ENCODE measurements at places on chromosomes 16 and 17. TPM values are rescaled to one million over a fixed set of nuclear protein-coding genes. Genes with fewer than 3 reads are reported as not detected.

The MAP2K4 gene
- polyA plus RNA-seq = 17.9 TPM

The CTRB1 gene
- not detected for polyA plus RNA-seq

DNA sequence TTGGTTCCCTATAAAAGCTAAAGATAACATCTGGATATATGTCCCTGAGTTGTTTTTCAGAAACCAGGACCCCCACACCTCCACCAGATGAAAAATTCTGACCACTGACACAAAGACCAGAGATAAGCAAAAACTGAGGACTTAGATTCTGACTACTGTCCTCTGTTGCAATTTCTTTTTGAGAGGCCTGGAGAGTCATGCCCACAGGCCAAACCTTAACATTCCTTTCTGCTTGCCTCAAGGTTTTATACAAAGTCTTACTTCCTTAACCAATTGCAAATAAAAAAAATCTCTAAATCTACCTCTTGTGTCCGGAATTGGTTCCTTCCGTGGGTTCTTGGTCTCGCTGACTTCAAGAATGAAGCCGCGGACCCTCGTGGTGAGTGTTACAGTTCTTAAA, 228.5 kb downstream of the ABCC12 start:
- H3K4me3 ChIP-seq = no peak overlapping the region
- no peaks in the 10 kb centered on the region for H3K27me3 ChIP-seq
- H3K4me1 ChIP-seq = no peaks in the 10 kb centered on the region
- no peaks in the 10 kb centered on the region for H3K36me3 ChIP-seq

- H3K36me3 ChIP-seq = no peaks in the 10 kb centered on the region
- H3K27ac ChIP-seq = no peak overlapping the region
- DNase-seq = no peak
- no peak overlapping the region for H3K4me3 ChIP-seq
- H3K4me1 ChIP-seq = no peaks in the 10 kb centered on the region
These were observed 34.2 kb downstream of the ZNF423 start for GRCh38 chr16:49821614-49822282.

- H3K4me1 ChIP-seq = no peaks in the 10 kb centered on the region
- H3K27ac ChIP-seq = no peak overlapping the region
- no peak for DNase-seq
- H3K4me3 ChIP-seq = no peak overlapping the region
These were observed 331.1 kb downstream of the SLC39A11 start for GRCh38 chr17:72761431-72761830.

The SDR42E1 gene
- 0.88 TPM for polyA plus RNA-seq

- no peak overlapping the region for H3K4me3 ChIP-seq
- no peaks in the 10 kb centered on the region for H3K4me1 ChIP-seq
- no peaks in the 10 kb centered on the region for H3K36me3 ChIP-seq
These were observed 69.1 kb upstream of the AXIN2 start for GRCh38 chr17:65630502-65630901.

DNA sequence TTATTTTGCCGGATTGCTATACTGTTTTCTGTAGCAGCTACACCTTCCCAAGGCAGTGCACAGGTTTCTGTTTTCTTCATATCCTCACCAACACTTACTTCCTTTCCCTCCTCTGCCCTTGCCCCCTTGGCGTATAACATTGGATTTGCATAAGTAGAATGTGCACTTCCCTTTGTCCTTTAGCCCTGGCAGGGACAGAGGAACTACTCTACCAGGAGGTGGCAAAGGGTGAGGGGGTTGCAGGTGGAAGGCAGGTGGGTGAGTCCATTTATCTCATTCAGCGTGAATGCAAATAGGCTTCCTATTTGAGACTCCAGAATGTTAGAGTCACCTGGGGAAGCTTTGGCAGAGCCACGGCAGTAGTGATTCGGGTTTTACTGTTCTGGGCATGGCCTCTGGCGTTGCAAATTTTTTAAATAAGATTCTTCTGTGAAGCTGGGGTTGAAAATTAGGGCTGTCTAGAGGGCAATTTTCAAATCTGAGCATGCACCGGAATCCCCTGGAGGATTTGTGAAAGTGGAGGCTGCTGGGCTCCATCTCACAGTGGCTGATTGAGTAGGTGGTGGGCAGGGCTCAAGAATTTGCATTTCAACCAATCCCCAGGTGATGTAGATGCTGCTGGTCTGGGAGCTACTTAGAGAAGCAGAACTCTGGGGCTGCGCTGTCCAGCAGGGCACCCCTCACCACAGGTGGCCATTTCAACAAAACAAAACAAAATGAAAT, 84.7 kb downstream of the PLCG2 start:
- no peaks in the 10 kb centered on the region for H3K27me3 ChIP-seq
- peak overlapping the region; percentile 76 for H3K27ac ChIP-seq
- H3K4me1 ChIP-seq = peaks cover 55% of the 10 kb centered on the region
- H3K36me3 ChIP-seq = peaks cover 21% of the 10 kb centered on the region
- H3K4me3 ChIP-seq = peak overlapping the region; percentile 72

The NPIPB9 gene
- polyA plus RNA-seq = 0.31 TPM

The CES3 gene
- polyA plus RNA-seq = not detected

- no peaks in the 10 kb centered on the region for H3K4me1 ChIP-seq
- no peak overlapping the region for H3K27ac ChIP-seq
- no peak overlapping the region for H3K4me3 ChIP-seq
- no peak for DNase-seq
These were observed 562.8 kb downstream of the MAF start for GRCh38 chr16:79037521-79038373.

- H3K36me3 ChIP-seq = no peaks in the 10 kb centered on the region
- H3K4me1 ChIP-seq = peaks cover 44% of the 10 kb centered on the region
- peak overlapping the region; percentile 19 for H3K4me3 ChIP-seq
- H3K27me3 ChIP-seq = no peaks in the 10 kb centered on the region
- no peak for DNase-seq
These were observed 12.7 kb downstream of the CYGB start for GRCh38 chr17:76524598-76525512.

The CRHR1 gene
- polyA plus RNA-seq = not detected

- no peaks in the 10 kb centered on the region for H3K36me3 ChIP-seq
- H3K27me3 ChIP-seq = peaks cover 8% of the 10 kb centered on the region
- no peak for DNase-seq
- H3K4me1 ChIP-seq = no peaks in the 10 kb centered on the region
These were observed 77.0 kb upstream of the CCL2 start for GRCh38 chr17:34178092-34178491.

The ARL16 gene
- polyA plus RNA-seq = 101 TPM

DNA sequence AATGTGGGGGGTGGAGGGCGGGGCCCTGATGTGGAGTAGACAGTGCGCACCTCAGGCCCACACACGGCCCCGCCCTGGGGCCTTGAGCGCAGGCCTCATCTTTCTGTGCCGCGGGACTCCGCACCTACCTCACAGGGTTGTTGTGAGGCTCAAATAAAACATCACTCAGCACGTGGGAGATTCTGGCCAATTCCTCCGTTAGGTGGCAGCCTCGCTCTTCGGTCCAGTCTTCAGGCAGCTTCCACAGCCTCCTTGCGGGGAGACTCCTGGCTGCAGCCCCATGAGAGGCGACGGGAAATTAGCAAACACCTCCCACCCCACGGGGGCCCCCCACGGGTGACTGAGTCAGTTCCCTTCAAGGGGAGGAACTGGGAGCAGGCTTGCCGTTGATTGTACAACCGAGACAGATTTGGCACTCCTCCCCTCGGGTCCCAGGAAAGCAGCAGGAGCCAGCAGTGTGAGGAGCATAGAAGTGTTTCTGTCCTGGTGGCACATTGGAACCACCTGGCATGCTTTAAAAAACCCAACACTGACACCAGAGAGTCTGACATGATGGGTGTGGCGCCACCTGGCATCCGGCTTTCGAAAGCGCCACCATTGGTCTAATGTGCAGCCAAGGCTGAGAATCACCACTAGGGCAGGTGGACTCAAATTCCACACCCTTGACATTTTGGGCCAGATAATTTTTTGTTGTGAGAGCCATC, 7.6 kb downstream of the MRM1 start:
- H3K27ac ChIP-seq = no peak overlapping the region
- no peak overlapping the region for H3K4me3 ChIP-seq
- DNase-seq = no peak
- peaks cover 5% of the 10 kb centered on the region for H3K36me3 ChIP-seq

- peak overlapping the region; percentile 98 for H3K27ac ChIP-seq
- H3K27me3 ChIP-seq = peaks cover 2% of the 10 kb centered on the region
- peaks cover 13% of the 10 kb centered on the region for H3K4me1 ChIP-seq
These were observed 22.3 kb downstream of the NPTX1 start for GRCh38 chr17:80453998-80454556.

- no peaks in the 10 kb centered on the region for H3K4me1 ChIP-seq
- no peak for DNase-seq
- no peaks in the 10 kb centered on the region for H3K27me3 ChIP-seq
- no peak overlapping the region for H3K4me3 ChIP-seq
- H3K27ac ChIP-seq = no peak overlapping the region
These were observed 235.0 kb upstream of the ERCC4 start for GRCh38 chr16:13684819-13685563.

- no peak overlapping the region for H3K27ac ChIP-seq
- no peak for DNase-seq
- H3K4me1 ChIP-seq = no peaks in the 10 kb centered on the region
- H3K27me3 ChIP-seq = no peaks in the 10 kb centered on the region
These were observed 349.3 kb downstream of the WWOX start for GRCh38 chr16:78448658-78449271.

GRCh38 chr17:60224064-60224463, 74.3 kb downstream of the CA4 start:
- no peaks in the 10 kb centered on the region for H3K4me1 ChIP-seq
- no peak overlapping the region for H3K4me3 ChIP-seq
- DNase-seq = no peak
- peaks cover 17% of the 10 kb centered on the region for H3K36me3 ChIP-seq

Data from naive B cell (primary cell).